Activated T-cell treated with anti-CD3 and anti-CD28 coated beads for 24 hours (primary cell): ENCODE measurements at places on chromosomes 16 and 17.

GRCh38 chr16:79560318-79560717, 40.2 kb downstream of the MAF start:
- DNase-seq, result no peak

DNA sequence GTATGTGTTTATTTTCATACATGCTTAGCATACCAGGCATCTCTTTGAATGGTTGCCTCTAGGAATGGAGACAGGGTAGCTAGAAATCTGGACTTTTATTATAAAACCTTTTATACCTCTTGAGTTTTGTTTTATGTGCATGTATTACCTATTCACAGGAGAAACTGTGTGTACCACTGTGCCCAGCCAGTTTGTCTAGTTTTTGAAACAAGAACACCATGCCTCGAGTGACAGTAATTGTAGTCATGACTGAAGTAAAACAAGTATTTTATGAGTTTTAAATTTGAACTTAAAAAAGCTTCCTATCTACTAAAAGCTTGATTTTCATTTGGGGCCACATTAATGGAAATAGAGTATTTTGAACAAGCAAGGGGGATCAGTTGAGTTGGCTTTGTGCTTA, 57.4 kb downstream of the SNTB2 start:
- DNase-seq, result no peak

GRCh38 chr16:5438591-5438990, 341.0 kb upstream of the EEF2KMT start:
- DNase-seq, result no peak

- no peak for DNase-seq
Measured at GRCh38 chr17:17494870-17495535, 1.2 kb downstream of the RASD1 start.

DNA sequence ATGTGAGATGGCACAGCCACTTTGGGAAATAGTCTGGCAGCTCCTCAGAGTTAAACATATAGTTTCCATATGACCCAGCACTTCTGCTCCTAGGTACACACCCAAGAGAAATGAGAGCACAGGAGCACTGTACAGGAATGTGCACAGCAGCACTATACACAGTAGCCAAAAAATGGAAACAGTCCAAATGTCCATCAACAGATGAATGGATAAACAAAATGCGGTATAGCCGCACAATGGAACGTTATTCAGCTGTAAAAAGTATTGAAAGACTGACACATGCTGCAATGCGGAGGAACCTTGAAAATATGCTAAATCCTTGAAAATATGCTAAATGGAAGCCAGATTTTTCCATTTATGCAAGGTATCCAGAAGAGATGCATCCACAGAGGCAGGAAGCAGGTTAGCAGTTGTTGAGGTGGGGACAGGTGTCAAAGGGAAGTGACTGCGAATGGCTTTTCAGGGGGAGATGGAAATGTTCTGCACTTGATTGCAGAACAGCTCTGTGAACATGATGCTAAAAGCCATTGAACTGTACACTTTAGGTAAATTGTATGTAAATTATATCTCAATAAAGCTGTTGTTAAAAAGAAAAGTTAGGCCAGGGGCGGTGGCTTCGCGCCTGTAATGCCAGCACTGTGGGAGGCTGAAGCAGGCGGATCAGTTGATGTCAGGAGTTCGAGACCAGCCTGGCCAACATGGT, 80.7 kb downstream of the MPRIP start:
- DNase-seq, result no peak

GRCh38 chr17:81737947-81738800, 26.1 kb downstream of the SLC25A10 start:
- no peak for DNase-seq

DNA sequence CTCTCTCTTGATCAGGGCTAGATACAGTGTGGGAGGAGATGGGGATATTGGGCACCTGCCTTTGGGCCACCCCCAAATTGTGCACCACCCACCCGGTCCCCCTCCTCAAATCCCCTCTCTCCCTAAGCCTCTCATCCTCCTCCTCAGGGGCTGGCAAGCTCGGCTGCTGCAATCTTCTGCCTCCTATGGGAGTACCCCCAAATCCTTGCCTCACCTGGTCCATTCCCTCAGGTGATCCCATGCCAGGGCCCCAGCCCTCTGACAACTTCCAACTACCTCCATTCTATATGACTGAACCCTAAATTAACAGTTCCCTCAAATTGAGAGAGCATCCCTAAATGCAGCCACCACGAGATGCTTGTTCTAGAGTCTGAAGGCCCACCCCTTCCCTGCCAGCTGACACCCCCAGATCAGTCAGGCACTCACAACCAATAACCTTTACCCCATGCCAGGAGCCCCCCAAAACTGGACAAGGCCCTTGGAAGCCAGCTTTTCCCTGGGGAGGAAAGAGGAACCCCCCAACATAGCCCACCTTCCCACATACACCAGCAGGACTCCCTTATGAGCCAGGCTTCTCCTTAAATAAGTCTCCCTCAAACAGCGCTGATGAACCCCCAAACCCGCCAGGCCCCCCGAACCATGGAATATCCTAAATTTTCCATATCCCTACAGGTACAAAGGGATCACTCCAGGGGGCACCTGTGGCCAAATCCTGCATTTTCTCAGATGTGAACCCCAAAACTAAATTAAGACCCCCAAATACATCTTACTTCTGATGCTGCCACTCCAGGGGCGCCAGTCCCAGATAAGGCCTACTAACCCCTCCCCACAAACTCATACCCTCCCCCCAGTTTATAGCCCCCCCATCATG, 3.2 kb downstream of the DLG4 start:
- DNase-seq, result no peak

DNA sequence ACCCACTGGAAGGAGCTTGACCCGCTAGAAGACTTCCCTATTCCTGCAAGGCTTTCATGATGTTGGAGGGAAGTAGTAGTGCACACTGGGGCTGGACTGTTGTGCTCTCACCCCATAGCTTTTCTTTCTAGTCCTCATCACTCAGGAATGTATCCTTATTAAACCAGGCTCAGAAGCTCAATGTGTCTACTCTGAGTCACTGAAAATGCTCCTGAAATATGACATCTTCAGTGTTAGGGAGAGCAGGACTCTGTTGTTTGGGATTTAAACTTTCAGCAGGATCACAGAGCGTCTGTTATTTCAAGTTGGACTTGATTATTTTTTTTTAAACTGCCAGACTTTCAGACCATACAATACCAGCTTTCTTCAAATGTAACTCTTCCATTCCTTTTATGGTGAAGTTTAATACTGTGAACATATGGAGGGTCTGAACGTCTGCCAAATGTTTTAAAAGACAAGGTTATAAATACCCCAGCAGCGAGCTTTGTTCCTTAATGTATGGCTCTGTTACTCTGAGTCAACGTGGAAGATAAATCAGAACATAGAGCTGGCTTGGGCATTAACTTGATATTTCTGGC, 257.5 kb downstream of the CDH11 start:
- DNase-seq, result no peak

- DNase-seq, result no peak
Measured at GRCh38 chr17:33642002-33642401, 348.9 kb upstream of the ASIC2 start.

- no peak for DNase-seq
Measured at GRCh38 chr16:67613808-67614207, 31.1 kb upstream of the CARMIL2 start.
